ENCODE measurements at places on chromosomes 16 and 17.
A peak's percentile ranks its signal among the peaks of the same experiment; 100 is the strongest.

- no peak for DNase-seq
Measured at GRCh38 chr16:2150418-2151187, 2.2 kb downstream of the RAB26 start.

- DNase-seq: peak; percentile 74
Measured at GRCh38 chr17:39209317-39210092, 9.4 kb downstream of the RPL19 start.

GRCh38 chr17:57869617-57870282 is 19.9 kb upstream of the MRPS23 start:
- peak; percentile 6 for DNase-seq

DNA sequence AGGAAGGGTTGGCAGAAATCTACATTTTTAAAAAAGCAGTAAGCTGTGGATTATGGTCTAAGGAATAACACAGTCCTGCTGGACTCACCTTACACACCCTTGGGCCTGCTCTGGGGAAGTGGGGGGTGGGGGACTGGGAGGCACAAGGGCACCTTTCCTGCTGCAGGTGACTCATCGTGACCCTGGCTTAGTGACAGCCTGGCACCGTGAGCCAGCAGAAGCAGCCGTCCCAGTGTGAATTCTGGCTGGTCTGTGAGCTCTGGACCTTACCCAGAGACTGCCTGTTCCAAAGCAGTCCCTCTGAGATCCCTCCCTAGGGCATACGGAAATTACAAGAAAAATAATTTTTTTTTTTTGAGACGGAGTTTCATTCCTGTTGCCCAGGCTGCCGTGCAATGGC is 4.2 kb upstream of the CRK start:
- DNase-seq: peak; percentile 80

GRCh38 chr16:1530883-1531637 is 2.4 kb upstream of the TMEM204 start:
- peak; percentile 77 for DNase-seq
